ENCODE measurements at places on chromosomes 2 and 18.
A peak's percentile ranks its signal among the peaks of the same experiment; 100 is the strongest.

DNA sequence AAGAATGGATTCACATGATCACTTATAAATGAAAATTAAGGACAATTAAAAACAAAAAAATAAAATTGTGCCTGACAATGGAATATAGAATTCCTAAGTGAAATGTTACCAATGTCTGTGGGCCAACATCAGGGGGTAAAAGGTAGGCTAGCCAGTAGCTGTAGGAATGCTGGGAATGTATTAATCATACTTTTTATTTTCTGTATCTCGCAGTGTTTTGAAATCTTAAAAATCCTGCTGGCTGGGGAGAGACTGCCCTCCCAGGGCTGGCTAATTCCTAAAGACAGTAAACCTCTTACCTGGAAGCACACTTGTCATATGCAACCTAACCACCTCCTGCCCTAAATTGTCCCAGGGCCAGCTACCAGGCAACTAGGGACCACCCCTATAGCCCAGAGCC lies 69.8 kb downstream of the REV1 start:
- H3K4me1 ChIP-seq = no peaks in the 10 kb centered on the region
- DNase-seq = no peak
- H3K36me3 ChIP-seq = peaks cover 94% of the 10 kb centered on the region
- H3K4me3 ChIP-seq = no peak overlapping the region

GRCh38 chr18:23133860-23134779 lies 1.2 kb upstream of the CABLES1 start:
- H3K27me3 ChIP-seq = peaks cover 55% of the 10 kb centered on the region
- peaks cover 18% of the 10 kb centered on the region for H3K4me1 ChIP-seq
- peak; percentile 44 for DNase-seq
- H3K4me3 ChIP-seq = peak overlapping the region; percentile 78
- H3K27ac ChIP-seq = no peak overlapping the region
- H3K36me3 ChIP-seq = no peaks in the 10 kb centered on the region

DNA sequence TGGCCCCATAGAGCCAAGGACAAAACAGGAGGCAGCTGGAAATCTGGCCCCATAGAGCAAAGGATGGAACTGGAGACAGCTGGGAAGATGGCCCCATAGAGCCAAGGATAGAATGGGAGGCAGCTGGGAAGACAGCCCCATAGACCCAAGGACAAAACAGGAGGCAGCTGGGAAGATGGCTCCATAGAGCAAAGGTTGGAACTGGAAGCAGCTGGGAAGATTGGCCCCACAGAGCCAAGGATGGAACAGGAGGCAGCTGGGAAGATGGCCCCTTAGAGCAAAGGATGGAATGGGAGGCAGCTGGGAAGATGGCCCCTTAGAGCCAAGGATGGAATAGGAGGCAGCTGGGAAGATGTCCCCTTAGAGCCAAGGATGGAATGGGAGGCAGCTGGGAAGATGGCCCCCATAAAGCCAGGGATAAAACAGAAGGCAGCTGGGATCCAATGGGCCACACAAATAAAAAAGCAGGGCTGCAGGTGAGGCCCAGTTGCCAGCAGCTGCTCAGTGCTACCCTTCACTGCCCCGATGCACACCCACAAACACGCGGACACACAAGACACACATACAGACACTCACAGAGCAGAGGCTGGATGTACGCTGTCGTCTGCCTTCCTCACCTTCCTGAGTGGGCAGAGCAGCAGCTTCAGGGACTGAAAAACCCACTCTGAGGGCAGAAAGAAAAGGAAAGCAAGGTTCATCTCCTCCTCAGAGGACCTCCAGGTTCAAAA lies 505.4 kb upstream of the MYT1L start:
- H3K27me3 ChIP-seq = peaks cover 6% of the 10 kb centered on the region
- H3K36me3 ChIP-seq = no peaks in the 10 kb centered on the region
- H3K4me1 ChIP-seq = no peaks in the 10 kb centered on the region
- no peak overlapping the region for H3K27ac ChIP-seq

- H3K27ac ChIP-seq = no peak overlapping the region
- H3K36me3 ChIP-seq = peaks cover 73% of the 10 kb centered on the region
- no peak for DNase-seq
- no peaks in the 10 kb centered on the region for H3K27me3 ChIP-seq
Measured at GRCh38 chr2:233489666-233490065, 76.9 kb downstream of the USP40 start.

GRCh38 chr2:126846241-126846640 lies 52.4 kb upstream of the TEX51 start:
- H3K4me3 ChIP-seq = no peak overlapping the region
- no peaks in the 10 kb centered on the region for H3K36me3 ChIP-seq
- DNase-seq = no peak
- H3K27me3 ChIP-seq = peaks cover 7% of the 10 kb centered on the region
- H3K27ac ChIP-seq = no peak overlapping the region

- no peak overlapping the region for H3K4me3 ChIP-seq
- peaks cover 26% of the 10 kb centered on the region for H3K4me1 ChIP-seq
- H3K27ac ChIP-seq = no peak overlapping the region
- peaks cover 26% of the 10 kb centered on the region for H3K36me3 ChIP-seq
- no peaks in the 10 kb centered on the region for H3K27me3 ChIP-seq
Measured at GRCh38 chr18:79250301-79250981, 145.3 kb upstream of the NFATC1 start.

GRCh38 chr2:181258720-181259119 lies 198.5 kb upstream of the ITGA4 start:
- no peak overlapping the region for H3K4me3 ChIP-seq
- H3K27ac ChIP-seq = no peak overlapping the region
- H3K36me3 ChIP-seq = no peaks in the 10 kb centered on the region
- H3K27me3 ChIP-seq = no peaks in the 10 kb centered on the region

- no peaks in the 10 kb centered on the region for H3K27me3 ChIP-seq
- DNase-seq = no peak
- H3K4me3 ChIP-seq = no peak overlapping the region
- H3K4me1 ChIP-seq = no peaks in the 10 kb centered on the region
- no peaks in the 10 kb centered on the region for H3K36me3 ChIP-seq
- H3K27ac ChIP-seq = no peak overlapping the region
Measured at GRCh38 chr2:169468841-169469240, 10.5 kb upstream of the BBS5 start.

GRCh38 chr2:67489396-67489795 lies 92.3 kb downstream of the ETAA1 start:
- no peak overlapping the region for H3K27ac ChIP-seq
- H3K4me3 ChIP-seq = no peak overlapping the region
- peaks cover 9% of the 10 kb centered on the region for H3K4me1 ChIP-seq
- peaks cover 6% of the 10 kb centered on the region for H3K27me3 ChIP-seq
- DNase-seq = no peak

- DNase-seq = no peak
- no peaks in the 10 kb centered on the region for H3K4me1 ChIP-seq
- H3K4me3 ChIP-seq = no peak overlapping the region
- no peak overlapping the region for H3K27ac ChIP-seq
- no peaks in the 10 kb centered on the region for H3K27me3 ChIP-seq
Measured at GRCh38 chr2:212451786-212452231, 86.8 kb downstream of the ERBB4 start.

DNA sequence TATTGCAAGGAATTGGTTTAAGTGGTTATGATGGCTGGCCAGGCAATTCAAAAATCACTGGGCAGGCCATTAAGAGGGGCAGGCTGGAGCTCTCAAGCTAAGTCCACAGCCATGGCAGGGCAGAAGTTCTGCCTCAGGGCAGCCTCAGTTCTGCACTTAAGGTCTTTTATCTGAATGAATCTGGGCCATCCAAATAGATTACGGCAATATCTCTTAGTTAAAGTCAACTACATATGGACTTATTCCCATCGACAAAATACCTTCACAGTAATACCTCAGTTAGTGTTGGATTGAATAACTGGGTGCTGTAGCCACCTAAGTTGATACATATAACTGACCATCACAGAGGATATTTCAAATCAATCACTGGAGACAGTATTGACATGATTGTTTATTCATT lies 904.8 kb downstream of the MBD2 start:
- no peaks in the 10 kb centered on the region for H3K4me1 ChIP-seq
- H3K36me3 ChIP-seq = no peaks in the 10 kb centered on the region
- no peak for DNase-seq
- no peaks in the 10 kb centered on the region for H3K27me3 ChIP-seq
- no peak overlapping the region for H3K4me3 ChIP-seq

DNA sequence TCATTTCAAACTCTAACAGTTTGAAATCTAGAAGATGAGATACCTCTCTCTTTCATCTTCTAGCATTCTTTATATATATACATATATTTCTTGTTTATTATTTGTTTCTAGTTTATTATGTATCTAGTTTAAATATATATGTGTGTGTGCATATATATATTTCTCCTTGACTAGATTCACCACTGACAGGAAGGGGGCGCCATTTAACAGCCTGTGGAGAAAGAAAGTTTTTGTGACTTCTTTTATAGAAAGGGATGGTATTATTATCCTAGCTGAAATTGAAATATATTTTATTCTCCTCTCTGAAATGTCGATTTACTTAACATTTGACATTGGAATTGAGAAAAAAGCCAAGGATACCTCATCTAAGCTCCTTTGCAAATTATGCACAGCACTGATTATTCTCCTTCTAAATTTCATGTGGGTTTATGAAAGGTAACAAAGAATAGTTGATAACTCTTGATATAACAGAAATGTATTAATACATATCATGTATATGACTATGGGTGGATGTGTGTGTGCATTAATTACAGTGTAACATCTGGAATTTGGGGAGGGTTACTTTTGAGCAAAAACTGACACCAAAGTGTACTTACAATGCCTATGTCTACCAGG lies 160.7 kb upstream of the NT5C1B start:
- no peak for DNase-seq
- H3K27me3 ChIP-seq = no peaks in the 10 kb centered on the region
- no peak overlapping the region for H3K27ac ChIP-seq
- no peaks in the 10 kb centered on the region for H3K36me3 ChIP-seq
- no peaks in the 10 kb centered on the region for H3K4me1 ChIP-seq

- DNase-seq = peak; percentile 62
- peak overlapping the region; percentile 53 for H3K27ac ChIP-seq
- H3K4me3 ChIP-seq = no peak overlapping the region
- H3K4me1 ChIP-seq = peaks cover 7% of the 10 kb centered on the region
Measured at GRCh38 chr2:73907840-73908452, 15.1 kb downstream of the ACTG2 start.

GRCh38 chr18:24876266-24876665 lies 415.8 kb downstream of the HRH4 start:
- H3K36me3 ChIP-seq = no peaks in the 10 kb centered on the region
- no peak overlapping the region for H3K27ac ChIP-seq
- DNase-seq = no peak
- H3K27me3 ChIP-seq = peaks cover 4% of the 10 kb centered on the region
- no peak overlapping the region for H3K4me3 ChIP-seq

DNA sequence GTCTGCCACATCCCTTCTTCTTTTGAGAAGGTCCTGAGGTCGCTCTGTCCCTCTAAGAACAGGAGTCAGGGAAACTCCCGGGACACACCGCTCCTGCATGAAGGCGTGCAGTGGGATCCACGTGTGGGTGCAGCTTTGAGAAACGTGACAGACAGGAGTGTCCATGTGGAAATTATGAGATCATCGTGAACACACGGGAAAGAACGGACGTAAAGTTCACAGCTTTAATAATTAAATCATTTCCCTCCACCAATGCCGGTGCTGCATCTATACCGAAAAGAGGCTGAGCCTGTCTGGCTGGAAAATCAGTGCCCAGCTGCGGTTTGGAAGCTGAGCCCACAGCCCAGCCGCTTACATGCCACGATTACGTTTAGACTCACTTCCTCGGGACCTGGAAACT lies 372.4 kb upstream of the SALL3 start:
- peaks cover 6% of the 10 kb centered on the region for H3K27me3 ChIP-seq
- H3K4me3 ChIP-seq = no peak overlapping the region
- H3K27ac ChIP-seq = no peak overlapping the region

- H3K27ac ChIP-seq = no peak overlapping the region
- DNase-seq = peak; percentile 48
- H3K4me1 ChIP-seq = peaks cover 16% of the 10 kb centered on the region
Measured at GRCh38 chr18:12308386-12309100, 502 bp downstream of the TUBB6 start.

DNA sequence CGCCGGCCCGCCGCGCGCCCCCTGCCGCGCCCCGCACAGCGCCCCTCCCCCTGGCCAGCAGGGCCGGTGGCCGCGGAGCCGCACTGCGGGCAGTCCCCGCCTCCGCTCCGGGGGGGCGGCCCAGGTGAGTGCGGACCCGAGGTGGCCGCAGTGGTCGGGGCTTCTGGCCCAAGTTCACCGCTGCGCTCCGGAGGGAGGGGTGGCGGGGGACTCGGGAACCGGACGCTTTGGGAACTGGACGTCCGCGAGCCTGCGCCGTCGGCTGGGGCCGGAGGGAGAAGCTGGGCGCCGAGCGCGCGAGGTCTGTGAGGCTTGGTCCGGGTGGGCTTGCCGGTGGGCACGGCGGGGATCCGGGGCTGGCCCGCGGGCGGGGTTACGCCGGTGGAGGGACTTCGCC lies 591 bp upstream of the LDLRAD4 start:
- no peaks in the 10 kb centered on the region for H3K36me3 ChIP-seq
- H3K27ac ChIP-seq = no peak overlapping the region
- H3K27me3 ChIP-seq = peaks cover 34% of the 10 kb centered on the region
- peaks cover 42% of the 10 kb centered on the region for H3K4me1 ChIP-seq

DNA sequence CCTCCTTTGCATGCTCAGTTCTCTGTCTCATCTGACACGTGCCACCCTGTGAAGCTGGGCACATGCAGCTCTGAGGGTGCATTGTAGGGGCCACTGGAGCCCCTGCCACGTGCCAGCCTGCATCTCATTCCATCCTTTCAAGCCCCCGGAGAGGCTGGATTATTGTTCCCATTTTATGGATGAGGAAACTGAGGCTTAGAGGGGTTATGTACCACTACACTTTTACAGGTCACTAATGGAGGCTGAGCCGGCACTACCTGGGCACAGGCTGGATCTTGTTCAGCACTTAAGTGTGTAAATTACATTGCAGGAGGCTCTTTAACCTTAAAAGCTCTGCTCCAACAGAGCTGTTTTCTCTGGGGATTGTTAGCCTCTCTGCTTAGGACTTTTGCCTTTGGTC lies 47.5 kb downstream of the KCNIP3 start:
- H3K4me1 ChIP-seq = peaks cover 2% of the 10 kb centered on the region
- no peaks in the 10 kb centered on the region for H3K36me3 ChIP-seq
- H3K27me3 ChIP-seq = peaks cover 70% of the 10 kb centered on the region
- no peak overlapping the region for H3K4me3 ChIP-seq
- DNase-seq = peak; percentile 13

DNA sequence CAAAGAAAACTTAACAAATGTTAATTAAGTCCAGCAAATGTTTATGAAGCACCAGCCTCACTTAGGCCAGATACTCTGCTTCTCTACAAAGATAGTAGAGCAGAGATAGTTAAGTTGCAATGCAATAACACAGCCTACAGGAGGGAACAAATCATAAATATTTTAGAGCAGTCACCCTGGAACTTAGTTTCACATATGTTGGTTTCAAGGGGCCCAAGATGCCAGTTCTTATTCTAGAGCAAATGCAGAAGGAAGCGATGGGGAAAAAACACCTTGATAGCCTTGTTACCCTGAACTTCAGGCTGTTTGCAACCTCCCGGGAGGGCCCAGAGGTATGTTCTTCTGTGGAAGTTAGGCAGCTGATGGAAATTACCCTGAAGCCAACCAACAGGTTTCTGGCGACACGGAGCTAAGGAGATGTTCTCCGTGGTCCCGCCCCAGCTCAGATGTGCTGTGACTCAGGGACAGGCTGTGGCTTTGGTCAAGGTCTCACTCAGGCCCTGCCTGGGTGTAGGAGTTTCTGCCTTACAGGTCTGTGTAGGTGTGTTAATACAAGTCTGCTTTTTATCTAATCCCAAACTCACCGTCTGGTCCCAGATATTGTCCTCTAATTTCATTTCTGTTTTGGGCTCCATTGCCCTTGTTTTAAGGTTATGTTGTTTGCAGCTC lies 3.8 kb downstream of the CTIF start:
- H3K27ac ChIP-seq = no peak overlapping the region
- H3K4me1 ChIP-seq = peaks cover 20% of the 10 kb centered on the region
- DNase-seq = no peak

GRCh38 chr2:27822049-27822448 lies 50.5 kb downstream of the MRPL33 start:
- peaks cover 3% of the 10 kb centered on the region for H3K4me1 ChIP-seq
- peaks cover 3% of the 10 kb centered on the region for H3K36me3 ChIP-seq
- no peak for DNase-seq
